ENCODE measurements at places on chromosomes 7 and 10.

GRCh38 chr7:107387573-107388219 is 82.2 kb upstream of the GPR22 start:
- DNase-seq: no peak
- H3K27me3 ChIP-seq: no peaks in the 10 kb centered on the region
- H3K36me3 ChIP-seq: peaks cover 7% of the 10 kb centered on the region
- no peak overlapping the region for H3K4me3 ChIP-seq

DNA sequence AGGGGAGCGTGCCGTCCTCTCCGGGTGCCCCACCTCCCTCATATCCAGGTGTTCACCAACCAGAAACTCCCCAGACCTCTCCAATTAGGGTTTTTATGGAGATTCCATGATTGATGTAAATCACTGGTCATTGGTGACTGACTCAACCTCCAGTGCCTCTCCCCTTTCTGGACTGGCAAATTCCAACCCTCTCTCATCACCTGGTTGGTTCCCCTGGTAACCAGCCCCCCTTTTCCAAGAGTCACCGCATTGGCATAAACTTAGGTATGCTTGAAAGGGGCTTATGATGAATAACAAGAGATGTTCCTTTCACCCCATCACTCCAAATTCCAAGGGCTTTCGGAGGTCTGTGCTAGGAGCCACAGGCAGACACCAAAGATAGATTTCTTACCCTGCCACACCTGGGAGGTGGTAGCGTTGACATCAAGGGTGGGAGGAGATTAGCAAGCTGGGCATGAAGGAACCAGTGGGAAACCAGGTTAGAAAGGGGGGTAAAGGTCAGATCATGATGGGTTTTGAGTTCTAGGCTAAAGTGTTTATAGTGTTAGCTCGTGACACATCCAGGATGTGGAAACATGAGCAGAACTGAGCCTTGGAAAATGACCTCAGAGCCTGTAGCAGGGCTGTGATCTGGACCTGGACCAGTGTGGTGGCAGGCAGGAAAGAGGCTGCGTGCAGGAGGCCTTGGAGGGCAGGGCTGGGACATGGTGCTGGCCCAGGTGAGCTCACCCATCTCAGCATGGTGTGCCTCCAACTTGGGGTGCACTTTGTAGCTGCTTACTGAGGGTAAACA is 45.1 kb downstream of the CAMK1D start:
- H3K4me3 ChIP-seq: no peak overlapping the region
- 0 out of 2 replicates have a peak, but pooled peaks cover 6% of the 10 kb centered on the region for H3K4me1 ChIP-seq
- no peaks in the 10 kb centered on the region for H3K36me3 ChIP-seq
- no peak for DNase-seq

- no peak overlapping the region for H3K4me3 ChIP-seq
- no peaks in the 10 kb centered on the region for H3K4me1 ChIP-seq
- no peak overlapping the region for H3K27ac ChIP-seq
- peaks cover 3% of the 10 kb centered on the region for H3K36me3 ChIP-seq
- H3K27me3 ChIP-seq: no peaks in the 10 kb centered on the region
- no peak for DNase-seq
These were observed 41.4 kb downstream of the ZMYND11 start for GRCh38 chr10:176677-177076.

DNA sequence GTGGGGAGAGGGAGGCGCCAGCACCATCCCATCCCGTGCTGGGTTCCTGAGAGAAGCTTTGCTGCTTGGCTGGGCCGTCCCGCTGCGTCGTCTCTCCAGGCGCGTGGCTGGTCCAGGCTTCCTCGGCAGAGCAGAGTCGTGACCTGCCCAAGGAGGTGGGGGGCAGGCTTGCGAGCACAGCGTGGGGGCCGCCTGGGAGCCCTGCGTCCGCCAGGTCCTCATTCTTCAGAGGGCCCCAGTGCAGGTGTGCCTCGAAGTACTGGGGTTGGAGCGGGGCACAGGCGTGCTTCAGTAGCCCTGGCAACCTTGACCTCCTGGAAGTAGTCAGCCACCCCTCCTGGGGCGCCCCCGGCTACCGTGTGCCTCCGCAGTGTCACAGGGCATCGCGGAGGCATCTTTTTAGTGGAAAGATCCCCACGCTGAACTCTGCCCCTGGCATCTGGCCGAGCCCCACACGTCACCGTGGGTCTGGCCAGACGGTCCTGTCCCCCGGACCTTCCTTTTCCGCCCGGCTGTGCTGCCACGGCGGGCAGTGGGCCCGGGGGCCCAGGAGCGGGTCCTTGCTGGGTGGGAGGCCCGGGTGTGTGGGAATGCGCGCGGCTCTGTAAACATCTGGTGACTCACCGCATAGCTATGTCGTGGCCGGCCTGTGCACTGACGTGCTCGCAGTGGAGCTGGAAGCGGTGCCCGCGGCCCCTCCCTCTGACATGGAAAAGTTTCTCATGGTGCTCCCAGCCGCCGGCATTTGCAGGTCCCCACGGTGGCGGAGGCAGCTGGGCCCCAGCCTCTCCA is 6.4 kb downstream of the MAFK start:
- H3K36me3 ChIP-seq: peaks cover 5% of the 10 kb centered on the region
- peaks cover 3% of the 10 kb centered on the region for H3K4me1 ChIP-seq
- no peak overlapping the region for H3K27ac ChIP-seq
- H3K4me3 ChIP-seq: no peak overlapping the region

DNA sequence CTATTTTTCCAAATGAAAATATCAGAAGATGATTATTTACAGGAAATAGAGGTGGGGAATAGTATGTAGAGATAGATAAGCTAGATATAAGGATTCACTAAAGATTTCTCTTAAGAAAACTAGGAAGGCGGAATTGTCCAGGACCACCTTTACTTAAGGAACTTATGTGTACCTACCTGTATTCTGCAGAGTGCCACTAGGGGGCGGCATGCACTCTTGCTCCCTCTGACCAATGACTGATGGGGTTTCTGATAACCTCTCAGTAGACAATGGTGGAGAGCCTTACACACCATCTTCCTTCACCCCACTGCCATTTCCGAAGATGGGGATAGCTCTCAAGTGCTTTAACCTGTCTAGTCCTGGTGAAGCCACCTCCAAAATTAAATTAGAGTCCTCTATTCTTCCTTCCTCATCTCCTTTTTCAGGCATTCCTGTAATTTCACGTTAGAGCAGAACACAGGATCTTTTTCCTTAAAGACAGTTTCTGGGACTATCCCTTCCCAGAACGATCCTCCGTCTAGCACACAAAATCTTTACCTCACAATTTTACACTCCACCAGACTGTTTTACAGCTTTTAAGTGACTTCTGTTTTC is 453.1 kb downstream of the SORCS1 start:
- peak; percentile 72 for DNase-seq
- no peak overlapping the region for H3K27ac ChIP-seq
- H3K27me3 ChIP-seq: no peaks in the 10 kb centered on the region
- no peaks in the 10 kb centered on the region for H3K36me3 ChIP-seq
- peaks cover 4% of the 10 kb centered on the region for H3K4me1 ChIP-seq

GRCh38 chr7:25638068-25638467 is 409.8 kb upstream of the NPVF start:
- H3K36me3 ChIP-seq: no peaks in the 10 kb centered on the region
- no peak for DNase-seq
- H3K27me3 ChIP-seq: no peaks in the 10 kb centered on the region

DNA sequence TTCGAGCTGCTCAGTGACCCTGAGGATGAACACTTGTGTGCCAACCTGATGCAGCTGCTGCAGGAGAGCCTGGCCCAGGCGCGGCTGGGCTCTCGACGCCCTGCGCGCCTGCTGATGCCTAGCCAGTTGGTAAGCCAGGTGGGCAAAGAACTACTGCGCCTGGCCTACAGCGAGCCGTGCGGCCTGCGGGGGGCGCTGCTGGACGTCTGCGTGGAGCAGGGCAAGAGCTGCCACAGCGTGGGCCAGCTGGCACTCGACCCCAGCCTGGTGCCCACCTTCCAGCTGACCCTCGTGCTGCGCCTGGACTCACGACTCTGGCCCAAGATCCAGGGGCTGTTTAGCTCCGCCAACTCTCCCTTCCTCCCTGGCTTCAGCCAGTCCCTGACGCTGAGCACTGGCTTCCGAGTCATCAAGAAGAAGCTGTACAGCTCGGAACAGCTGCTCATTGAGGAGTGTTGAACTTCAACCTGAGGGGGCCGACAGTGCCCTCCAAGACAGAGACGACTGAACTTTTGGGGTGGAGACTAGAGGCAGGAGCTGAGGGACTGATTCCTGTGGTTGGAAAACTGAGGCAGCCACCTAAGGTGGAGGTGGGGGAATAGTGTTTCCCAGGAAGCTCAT is 1.1 kb downstream of the DDIT4 start:
- H3K36me3 ChIP-seq: peaks cover 11% of the 10 kb centered on the region
- peak; percentile 75 for DNase-seq
- H3K4me3 ChIP-seq: peak overlapping the region; percentile 87
- no peaks in the 10 kb centered on the region for H3K27me3 ChIP-seq

- no peaks in the 10 kb centered on the region for H3K27me3 ChIP-seq
- no peak overlapping the region for H3K27ac ChIP-seq
- no peaks in the 10 kb centered on the region for H3K4me1 ChIP-seq
- no peak for DNase-seq
These were observed 108.7 kb upstream of the INSIG1 start for GRCh38 chr7:155188821-155189581.

DNA sequence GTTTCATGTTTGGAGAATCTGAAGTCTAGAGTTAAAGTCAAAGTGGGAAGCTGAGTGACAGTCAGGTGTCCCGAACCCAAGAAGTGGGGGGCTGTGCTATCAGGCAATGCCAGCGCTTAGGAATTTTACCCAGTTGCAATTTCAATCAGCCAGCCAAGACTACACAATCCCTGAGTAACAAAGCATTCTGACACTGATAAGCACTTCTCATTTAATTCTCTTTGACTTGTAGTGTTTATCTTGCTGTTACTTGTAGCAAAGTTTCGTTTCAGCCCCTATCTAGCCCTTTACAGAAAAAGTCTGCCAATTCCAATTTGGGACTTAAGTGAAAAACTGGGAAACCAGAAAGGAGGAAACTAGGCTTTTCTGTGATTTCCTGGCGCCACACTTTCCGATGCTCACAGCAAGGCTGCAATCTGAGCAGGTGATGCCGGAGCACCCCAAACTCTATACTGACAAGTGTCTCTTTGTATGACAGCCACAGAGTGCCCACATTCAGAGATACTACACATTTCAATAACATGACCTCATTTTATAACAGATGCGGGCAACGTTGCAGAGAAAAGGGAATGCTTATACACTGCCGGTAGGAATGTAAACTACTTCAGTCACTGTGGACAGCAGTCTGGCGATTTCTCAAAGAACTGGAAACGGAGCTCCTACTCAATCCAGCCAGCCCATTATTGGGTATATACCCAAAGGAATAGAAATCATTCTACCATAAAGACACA is 61.0 kb downstream of the ITIH5 start:
- no peak overlapping the region for H3K4me3 ChIP-seq
- no peak overlapping the region for H3K27ac ChIP-seq
- no peaks in the 10 kb centered on the region for H3K27me3 ChIP-seq
- no peaks in the 10 kb centered on the region for H3K36me3 ChIP-seq
- H3K4me1 ChIP-seq: no peaks in the 10 kb centered on the region

DNA sequence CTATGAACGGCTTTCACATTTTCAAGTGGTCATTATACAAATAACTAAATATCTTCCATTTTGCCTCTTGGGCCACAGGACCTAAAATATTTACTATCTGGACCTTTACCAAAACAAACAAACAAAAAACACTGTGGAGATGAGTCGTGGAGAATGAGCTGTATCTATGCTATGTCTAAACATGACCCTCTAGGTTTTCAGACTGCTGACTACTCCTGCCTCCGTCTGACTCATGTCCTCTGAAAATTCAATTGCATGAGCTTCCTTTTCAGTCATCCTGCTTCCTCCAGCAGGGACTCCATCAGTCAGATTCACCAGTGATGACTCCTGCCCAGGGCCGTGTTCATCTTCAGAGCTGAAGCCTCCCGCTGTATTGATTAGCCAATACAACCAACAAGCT is 96.8 kb downstream of the COL28A1 start:
- no peaks in the 10 kb centered on the region for H3K4me1 ChIP-seq
- no peaks in the 10 kb centered on the region for H3K27me3 ChIP-seq
- H3K36me3 ChIP-seq: no peaks in the 10 kb centered on the region

- peaks cover 4% of the 10 kb centered on the region for H3K36me3 ChIP-seq
- peaks cover 6% of the 10 kb centered on the region for H3K4me1 ChIP-seq
- DNase-seq: no peak
- H3K27me3 ChIP-seq: no peaks in the 10 kb centered on the region
- no peak overlapping the region for H3K27ac ChIP-seq
- no peak overlapping the region for H3K4me3 ChIP-seq
These were observed 200.6 kb downstream of the DIP2C start for GRCh38 chr10:488933-489215.

DNA sequence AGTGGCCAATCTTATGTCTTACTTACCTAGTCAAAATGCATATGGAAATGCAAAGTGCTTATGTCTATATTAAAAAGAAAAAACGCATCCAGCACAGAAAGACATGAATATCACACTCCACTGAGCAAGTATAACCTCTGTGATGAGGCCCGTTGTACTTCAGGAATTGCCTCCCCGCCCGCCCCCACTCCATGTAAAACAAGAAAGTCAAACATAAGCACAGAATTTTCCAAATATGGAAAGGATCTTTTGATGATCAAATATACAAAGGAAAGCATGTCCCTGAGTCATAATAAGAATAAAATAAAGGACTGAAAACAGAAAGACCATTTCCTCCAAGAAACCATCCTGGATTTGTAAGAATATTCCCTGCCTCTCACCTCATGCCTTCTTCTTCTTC is 229.1 kb downstream of the BAMBI start:
- no peaks in the 10 kb centered on the region for H3K4me1 ChIP-seq
- no peaks in the 10 kb centered on the region for H3K27me3 ChIP-seq
- H3K27ac ChIP-seq: no peak overlapping the region
- H3K4me3 ChIP-seq: no peak overlapping the region

- no peaks in the 10 kb centered on the region for H3K4me1 ChIP-seq
- no peak overlapping the region for H3K27ac ChIP-seq
- H3K4me3 ChIP-seq: no peak overlapping the region
- no peaks in the 10 kb centered on the region for H3K36me3 ChIP-seq
- no peaks in the 10 kb centered on the region for H3K27me3 ChIP-seq
These were observed 66.3 kb upstream of the RAB18 start for GRCh38 chr10:27437775-27438174.

DNA sequence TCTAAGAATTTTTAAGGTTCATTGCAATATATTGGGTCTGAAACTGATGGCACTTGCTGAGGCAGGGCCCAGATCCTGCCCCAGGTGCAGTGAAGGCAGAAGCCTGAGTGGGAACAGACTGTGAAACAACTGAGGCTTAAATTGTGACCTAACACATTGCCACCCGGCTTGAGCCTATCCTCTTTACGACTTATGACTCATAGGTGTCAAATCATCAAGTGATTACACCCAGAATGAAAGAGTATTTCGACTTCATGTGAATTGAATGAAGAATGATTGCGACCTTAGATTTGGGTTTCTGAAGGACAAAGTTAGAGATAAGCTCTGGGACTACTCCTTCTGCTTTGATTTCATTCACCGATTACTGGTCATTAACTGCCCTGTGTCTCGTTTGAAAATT is 200.9 kb downstream of the CREB5 start:
- H3K27me3 ChIP-seq: no peaks in the 10 kb centered on the region
- H3K4me3 ChIP-seq: no peak overlapping the region
- H3K36me3 ChIP-seq: no peaks in the 10 kb centered on the region
- no peak for DNase-seq
- no peak overlapping the region for H3K27ac ChIP-seq

- DNase-seq: no peak
- H3K4me1 ChIP-seq: no peaks in the 10 kb centered on the region
- H3K27me3 ChIP-seq: no peaks in the 10 kb centered on the region
- H3K36me3 ChIP-seq: no peaks in the 10 kb centered on the region
These were observed 70.6 kb upstream of the ARID5B start for GRCh38 chr10:61830846-61831273.

GRCh38 chr7:56092789-56093531 is at the start of gene PHKG1:
Gene PHKG1 (minus strand): TSS chr7:56092952. CDS start chr7:56088941, 4,011 bp downstream.
- H3K27ac ChIP-seq: no peak within 1 kb of the TSS
- H3K4me1 ChIP-seq: no peaks in the 10 kb centered on the region
- H3K27me3 ChIP-seq: no peaks in the 10 kb centered on the region
- H3K4me3 ChIP-seq: no peak within 1 kb of the TSS
